ENCODE measurements at places on chromosomes 2 and 18.

DNA sequence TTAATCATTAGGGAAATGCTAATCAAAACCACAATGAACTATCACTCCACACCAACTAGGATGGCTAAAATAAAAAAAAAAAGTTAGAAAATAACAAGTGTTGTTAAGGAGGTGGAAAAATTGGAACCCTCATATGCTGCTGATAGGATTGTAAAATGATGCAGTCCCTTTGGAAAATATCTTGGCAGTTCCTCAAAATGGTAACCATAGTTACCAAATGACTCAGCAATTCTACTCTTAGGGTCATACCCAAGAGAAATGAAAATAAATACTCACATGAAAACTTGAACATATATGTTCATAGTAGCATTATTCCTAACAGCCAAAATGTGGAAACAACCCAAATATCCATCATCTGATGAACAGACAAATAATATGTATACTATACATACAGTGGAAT lies 15.7 kb upstream of the ACVR2A start:
- DNase-seq: no peak

DNA sequence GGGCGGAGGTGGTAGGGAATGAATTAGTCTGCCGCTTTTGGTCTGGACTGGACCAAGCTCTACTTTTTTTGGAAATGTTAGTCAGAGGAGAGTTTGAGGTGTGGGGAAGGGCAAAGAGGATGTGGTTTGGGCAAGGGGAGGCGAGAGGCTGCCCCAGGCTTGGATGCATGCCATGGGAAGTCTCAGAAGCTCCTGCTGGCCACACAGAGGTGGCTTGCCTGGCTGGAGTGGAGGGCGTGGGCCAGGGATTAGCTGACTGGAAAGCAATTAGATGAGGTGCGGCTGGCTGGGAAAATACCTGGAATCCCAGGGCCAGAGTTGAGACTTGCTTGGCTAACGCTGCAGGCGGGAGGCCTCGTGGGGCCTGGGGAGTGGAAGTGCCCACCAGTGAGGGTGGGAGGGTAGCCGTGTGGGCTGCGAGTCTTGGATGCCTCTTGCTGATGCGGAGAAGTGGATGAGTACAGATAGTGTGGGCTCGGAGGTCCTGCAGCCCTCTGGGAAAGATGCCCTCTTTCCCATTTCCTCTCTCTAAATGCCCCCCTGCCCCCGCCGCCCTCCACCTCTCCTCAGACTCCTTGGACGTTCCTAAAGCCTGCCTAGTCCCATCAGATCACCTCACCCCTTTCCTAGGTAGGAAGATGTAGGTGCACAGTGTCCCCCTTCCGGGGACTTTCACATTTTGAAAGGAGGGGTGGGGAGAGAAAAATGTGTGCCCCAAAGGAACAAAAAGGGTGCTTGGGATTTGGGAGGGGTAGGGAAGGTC lies 117.6 kb downstream of the SMAD7 start:
- peak; percentile 81 for DNase-seq

GRCh38 chr18:26556573-26556972 lies 8.2 kb upstream of the KCTD1 start:
- DNase-seq: no peak

DNA sequence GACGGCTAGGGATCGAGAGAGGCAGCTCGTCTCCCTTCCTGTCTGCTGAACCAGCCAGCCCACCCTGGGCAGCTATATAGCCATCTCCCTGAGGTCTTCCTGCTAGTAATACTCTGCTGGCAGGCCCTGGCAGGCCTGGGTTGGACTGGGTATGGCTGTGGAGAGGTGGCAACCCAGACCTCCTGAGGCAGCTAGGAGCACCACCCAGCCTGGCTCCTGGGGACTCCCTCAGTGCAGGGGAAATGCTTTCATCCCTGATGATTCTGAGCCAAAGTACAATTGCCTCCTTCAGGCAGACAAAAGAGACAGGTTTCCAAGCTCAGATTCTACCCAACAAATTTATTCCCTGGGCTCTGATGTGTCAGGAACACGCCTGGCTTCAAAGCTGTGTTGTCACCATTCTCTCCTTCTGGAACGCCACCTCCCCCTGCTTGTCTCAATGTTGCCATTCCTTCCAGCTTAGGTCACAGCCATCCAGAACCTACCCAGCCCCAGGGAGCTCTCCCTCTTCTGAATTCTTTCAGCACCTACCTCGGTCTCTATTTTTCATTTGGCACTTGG lies 4.7 kb upstream of the DNAJB2 start:
- DNase-seq: no peak

DNA sequence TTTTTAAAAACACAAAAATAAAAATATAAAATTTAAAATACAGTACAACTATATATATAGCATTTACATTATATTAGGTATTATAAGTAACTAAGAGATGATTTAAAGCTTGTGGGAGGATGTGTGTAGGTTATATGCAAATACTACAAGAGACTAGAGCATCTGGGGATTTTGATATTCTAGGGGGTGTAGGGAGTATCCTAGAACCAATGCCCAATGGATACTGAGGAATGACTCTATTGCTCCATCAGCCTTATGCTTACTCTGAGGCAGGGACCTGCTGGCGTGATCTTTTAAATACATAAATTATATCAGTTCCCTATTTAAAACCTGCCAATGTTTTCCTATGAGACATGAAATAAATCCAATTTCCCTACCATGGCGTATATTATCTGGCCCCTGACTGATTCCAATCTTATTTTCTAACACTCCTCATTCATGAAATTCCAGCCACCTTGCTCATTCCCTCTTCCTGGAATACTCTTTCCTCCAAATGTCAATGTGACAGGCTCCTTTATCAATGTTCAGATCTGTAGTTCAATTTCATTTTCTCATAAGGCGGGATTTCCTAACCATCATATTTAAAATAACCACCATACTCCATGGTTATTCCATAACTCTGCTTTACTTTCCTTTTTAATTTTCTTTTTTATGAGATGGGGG lies 22.2 kb downstream of the SP3 start:
- no peak for DNase-seq

DNA sequence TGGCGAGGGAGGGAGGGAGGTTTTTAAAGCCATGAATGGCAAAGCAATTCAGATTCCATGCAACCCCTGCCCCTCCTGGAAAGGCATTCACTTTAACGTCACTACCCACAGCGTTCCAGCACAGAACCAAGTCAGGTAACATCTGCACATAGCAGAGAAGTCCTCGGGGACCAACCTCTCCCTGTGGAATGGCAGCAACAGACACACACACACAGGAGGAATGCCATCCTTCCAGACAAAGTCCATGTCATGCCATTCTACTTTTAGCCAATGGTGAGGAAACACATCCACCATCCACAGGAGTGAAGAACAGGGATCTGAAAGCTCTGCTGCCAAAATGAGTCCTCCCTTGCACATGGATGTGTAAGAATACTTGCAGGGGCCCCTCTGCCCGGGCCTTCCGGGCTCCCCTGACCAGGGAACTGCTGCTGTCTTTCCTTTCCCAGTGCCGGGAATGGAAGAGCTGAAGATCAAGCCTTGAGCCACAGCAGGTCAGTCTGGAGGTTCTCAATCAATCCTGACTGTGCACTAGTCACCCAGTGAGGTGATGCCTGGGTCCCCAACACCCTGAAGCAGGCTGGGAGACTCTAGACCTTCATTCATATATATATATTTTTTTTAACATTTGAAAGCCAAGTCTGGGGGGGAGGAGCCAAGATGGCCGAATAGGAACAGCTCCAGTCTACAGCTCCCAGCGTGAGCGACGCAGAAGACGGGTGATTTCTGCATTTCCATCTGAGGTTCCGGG lies 63.7 kb downstream of the UXS1 start:
- DNase-seq: no peak

DNA sequence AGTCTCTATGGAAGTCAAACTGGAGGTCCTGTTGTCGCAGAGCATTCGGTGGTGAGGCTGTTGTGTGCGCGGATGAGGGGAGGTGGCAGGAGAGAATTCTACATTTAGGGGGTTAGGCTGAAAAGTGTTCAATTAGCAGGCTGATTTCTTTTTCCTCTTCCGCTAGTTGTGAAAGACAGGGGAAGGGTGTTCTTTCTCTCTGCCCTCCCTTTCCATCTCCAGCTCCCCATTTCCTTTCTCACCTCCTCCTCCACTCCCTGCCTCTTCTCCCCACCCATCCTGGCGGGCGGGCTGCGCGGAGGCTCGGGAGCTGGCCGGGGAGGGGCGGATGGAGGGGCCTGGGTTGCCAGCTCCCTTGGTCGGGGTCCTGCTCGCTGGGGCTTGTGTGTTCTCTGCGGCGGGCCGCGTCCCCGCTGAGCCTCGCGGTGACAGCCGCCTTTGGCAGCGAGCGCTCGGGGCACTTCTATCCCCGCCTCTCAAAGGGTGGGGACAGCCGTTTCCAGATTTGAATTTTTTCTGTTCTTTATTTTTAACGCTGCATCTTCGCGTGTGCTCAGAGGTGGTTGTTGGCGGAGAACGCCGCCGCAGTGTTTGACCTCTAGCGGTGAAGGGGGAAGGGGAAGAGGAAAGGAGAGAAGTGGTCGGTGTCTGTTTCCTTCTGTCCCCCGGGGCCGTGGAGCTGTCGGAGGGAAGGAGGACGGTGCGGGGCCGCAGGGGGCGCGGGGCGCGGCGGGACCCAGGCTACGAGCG lies 3.6 kb downstream of the SOX11 start:
- peak; percentile 76 for DNase-seq

- DNase-seq: no peak
Measured at GRCh38 chr2:109288544-109289368, 159.8 kb downstream of the SH3RF3 start.

GRCh38 chr2:68943581-68944568 lies 8.8 kb downstream of the GKN2 start:
- peak; percentile 66 for DNase-seq

DNA sequence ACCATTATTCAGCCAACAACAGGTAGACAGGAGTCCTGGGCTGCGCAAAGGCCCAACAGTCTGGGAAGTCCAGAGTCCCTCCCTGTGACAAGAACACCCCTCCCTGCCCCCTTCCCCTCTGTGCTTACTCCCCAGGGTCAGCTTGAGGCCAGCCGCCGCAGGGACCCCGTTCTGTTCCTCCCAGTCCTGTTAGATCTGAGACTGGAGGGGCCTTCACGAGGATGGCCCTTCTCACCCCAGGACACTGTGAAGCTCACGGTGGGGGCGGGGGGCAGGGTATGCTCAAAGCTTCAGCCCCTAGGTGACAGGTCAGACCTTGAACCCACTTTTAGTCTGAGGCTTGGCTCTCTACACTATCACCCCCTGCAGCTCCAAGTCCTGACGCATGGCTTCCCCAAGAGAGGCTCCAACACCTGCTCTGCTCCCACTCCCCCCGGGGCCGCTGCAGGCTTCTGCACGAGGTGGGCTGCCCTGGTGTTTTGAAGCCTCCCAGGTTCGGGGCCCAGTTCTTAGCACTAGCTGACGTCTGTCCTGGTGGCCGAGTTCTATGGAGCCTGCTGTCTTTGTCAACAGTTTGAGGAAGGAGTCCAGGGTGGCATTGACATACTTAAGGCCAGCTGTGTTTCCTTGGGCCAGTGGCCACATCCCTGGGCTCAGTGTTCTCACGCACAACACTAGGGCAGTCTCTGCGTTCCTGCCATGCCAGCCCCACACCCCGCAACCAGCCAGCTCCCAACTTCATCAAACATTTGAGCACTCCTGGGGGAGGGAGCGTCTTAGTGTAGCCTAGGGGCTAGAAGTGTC lies 37.2 kb upstream of the HPCAL1 start:
- DNase-seq: no peak

Data from left hindlimb (tissue), 1 donor.